Hematopoietic multipotent progenitor cell treated with erythropoietin and hydrocortisone succinate and interleukin-3 and kit ligand, for 8 days (in vitro differentiated cells): ENCODE measurements at places on chromosomes 2 and 18.
A peak's percentile ranks its signal among the peaks of the same experiment; 100 is the strongest.

DNA sequence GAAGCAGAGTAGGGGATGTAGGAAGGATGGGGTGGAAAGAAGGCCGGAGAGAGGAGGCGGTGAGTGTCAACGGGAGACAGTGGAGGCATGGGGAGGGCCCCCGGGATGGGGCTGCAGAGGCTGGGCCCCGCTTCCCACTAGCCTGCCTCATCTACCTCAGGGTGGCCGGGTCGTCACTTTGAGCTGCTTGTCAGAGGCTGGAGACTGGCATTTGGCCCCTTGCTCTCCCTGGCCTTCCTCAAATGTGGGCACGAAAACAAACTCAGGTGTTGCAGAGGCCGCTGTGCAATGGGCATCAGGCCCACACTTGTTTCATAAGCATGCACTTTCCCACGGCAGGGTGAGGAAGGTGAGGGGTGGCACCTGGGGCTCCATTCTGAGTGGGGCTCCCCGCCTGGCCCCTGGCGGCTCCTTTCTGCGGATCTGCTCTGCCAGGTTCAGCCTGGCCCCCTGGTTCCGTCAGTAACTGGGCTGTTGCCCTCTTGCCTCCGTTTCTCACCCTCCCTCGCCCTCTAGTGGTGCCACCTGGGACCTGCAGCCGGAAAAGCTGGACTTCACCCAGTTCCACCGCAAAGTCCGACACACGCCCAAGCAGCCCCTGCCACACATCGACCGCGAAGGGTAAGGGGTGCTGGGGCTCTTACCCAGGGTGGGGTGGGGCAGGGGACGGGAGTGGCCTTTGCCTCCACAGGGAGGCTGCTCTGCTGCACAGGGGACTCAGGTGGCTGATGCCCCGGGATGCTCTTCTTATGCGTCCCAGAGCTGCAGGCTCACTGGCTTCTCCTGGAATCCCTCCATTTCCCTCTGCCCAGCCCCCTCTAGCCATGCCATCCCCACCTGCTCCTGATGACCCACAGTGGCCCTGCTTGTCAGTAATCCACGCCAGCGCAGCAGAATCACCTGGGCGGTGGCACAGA lies 125.4 kb downstream of the CTIF start:
- DNase-seq = peak; percentile 48

DNA sequence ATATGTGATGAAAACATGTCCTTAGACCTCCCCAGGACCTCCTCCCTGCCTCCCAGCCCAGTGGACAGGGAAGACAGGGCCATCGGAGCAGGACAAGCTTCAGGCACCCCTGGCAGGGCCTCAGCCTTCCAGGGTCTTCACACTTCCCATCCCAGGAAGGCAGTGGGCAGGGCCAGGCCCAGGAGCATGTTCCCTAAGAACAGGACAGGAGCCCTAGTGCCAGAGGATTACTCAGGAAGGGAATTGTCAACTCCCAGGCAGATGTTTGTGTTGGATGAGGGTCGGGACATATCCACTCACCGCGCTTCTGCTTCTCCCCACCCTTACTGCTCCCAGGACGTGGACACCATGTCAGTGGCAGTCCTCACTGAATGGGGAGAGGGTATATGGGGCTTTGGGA lies 138.9 kb downstream of the TNS1 start:
- no peak for DNase-seq

DNA sequence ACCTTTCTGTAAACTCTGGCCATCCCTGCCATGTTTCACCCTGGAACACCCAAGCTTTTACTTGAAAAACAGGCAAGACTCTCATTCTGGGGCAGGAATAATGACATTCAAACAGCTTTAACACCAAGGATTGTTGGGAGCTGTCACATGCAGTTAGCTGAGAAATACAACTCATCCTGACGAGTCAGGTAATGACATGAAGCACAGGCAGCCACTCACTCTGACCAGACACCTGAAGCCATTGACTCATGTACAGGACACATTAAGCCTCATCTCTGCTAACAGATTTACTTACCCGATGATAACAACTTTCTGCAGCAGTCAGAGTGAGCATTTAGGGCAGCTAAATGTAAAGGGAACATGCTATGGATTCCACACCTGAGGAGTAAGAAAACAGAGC lies 163.1 kb upstream of the PGAP1 start:
- DNase-seq = no peak

DNA sequence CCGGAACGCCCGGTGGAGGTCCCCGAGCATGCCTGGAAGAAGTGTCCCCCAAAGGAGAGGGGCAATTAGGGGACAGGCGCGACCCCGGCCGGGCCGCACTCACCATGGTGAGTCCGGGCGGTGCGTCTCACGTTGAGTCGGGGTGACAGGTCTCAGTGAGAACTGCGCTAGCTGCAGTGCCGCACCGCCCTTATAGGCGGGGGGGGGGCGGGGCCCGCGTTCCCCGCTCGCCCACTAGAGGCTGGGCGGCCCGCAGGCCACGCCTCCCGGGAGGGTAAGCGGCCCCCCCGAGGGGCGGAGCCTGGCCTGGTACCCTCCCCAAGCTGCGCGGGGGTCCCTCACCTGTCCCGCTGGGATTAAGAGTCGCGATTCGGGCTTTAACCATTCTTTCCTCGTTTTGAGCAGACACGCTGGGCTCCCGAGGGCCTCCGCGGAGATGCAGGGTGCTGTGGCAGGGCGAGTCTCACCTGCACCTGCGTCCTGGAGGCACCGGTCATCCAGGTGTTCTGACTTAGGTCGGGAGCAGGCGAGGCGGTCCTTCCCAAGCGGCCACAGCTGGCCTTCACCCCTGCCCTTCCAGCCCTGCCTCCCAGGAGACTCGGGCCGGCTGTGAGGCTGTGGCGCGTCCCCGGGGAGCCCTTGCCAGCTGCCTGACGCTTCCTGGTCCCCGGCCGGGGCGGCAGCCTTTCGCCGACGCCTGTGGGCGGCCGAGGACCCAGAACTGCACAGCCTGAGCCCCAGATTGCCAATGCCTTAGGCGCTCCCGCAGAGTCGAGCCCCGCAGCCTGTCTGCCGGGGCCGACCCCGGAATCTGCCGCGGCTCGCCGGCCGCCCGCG lies at the start of gene TUBA4A:
Gene TUBA4A (minus strand): TSS at position 166 of the 837 bp plus-strand sequence. CDS start 60 bp downstream, at position 106.
- DNase-seq = peak; percentile 83

DNA sequence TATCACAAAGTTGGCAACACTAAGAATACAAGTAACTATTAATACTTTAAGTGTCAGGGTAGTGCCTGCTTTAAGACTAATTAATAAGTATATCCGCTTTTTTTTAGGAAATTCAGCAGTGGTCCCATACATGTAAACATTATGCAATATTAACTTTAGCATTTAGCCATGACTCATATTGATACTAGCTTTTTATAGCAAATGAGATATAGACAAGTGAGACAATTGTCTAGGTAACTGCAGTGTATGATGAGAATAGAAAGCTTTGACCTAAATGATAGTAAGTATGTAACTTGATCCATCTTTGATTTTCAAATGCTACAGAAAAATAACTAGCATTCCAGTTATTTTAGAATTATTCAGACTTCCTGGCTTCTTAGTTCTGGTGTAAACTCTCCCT lies 27.4 kb upstream of the VRK2 start:
- DNase-seq = no peak

GRCh38 chr18:37219257-37219656 lies 346.3 kb downstream of the CELF4 start:
- DNase-seq = no peak

DNA sequence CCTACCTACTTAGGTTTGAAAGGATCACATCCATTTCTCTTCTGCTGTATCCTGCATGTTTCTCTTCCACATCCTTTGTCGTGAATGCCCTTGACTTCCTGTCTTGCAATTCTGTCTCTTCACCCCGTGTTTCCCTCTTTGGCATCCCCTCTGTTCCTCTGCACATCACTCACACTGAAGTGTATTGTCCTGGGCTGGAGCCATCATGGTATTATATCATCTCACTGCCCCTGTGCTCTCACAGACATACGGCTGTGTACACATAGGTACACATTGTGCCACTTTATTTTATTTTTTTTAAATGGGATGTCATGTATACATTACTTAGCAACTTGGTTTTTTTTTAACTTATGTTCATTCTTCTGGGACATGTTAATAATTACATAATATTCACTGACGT lies 291.6 kb downstream of the ALPK2 start:
- no peak for DNase-seq

- no peak for DNase-seq
Observed at GRCh38 chr18:6294148-6294784, 120.4 kb downstream of the L3MBTL4 start.

- peak; percentile 19 for DNase-seq
Observed at GRCh38 chr2:72917138-72917876, at the start of gene EMX1. Gene EMX1 (plus strand): TSS chr2:72917519. CDS start chr2:72917853, 334 bp downstream.
